ENCODE measurements at places on chromosomes 7 and 10.

- DNase-seq, result no peak
These were observed 183.7 kb downstream of the FGFR2 start for GRCh38 chr10:121414366-121415062.

- DNase-seq, result no peak
These were observed 8.8 kb downstream of the BLVRA start for GRCh38 chr7:43767311-43767710.

- peak; percentile 52 for DNase-seq
These were observed 103.9 kb upstream of the TNS3 start for GRCh38 chr7:47685712-47686376.

DNA sequence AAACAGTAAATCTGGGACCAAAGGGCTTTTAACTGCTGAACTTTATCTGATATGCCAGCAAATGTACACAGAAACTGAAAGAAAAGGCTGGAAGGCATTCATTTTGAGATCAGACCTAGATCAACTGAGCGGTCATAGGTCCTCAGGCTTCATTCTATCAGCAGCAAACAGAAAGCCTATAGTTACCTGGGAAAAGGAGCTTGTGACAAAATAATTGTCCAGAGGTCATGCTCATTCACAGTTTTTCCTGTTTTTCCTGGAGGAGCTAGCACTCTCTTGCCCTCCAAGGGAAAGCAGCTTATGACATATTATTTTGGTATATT is 320.2 kb downstream of the AHR start:
- no peak for DNase-seq

DNA sequence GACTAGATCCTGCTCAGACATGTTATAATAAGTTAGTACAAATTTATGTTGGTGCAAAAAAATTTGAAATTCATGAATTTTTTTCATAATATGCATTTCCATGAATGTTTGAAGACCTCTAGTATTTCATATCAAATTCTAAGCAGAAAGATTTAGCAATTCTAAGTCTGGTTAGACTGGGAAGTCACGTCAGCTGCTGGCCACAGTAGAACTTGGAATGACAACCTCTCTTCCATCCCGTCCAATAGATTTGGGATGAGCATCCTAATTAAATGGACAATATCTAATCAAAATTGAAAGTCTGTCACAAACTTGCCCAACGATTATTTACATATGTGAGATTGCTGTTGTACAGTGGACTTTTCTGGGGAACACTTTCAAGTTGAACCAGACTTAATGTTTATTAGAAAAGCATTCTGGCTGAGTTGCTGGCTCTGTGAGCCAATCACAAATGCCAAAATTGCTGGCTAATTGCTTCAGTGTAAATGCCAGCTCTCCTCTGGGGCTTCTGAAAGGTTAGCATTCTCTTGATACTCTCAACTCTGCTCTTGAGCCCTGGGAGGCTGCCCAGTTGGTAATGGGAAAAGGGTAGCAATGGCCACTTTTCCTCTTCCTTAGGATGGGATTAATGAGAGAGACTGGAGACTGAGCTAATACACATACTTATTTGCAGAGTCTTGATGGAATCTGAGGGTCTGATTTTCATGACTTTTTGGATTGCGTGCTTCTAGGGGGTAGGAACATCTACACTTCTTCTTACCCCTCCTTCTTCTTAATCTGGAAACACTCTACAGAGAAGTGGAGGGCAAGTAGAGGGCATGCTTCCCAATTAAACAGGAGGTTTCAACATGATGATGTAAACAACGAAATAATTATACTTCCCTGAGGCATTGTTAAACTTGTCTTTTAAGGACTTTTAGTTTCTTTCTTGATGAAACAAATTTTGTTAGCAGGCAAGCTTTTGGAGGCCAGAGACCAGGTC is 253.5 kb downstream of the BAMBI start:
- no peak for DNase-seq

- DNase-seq, result no peak
These were observed 582.4 kb upstream of the FOXK1 start for GRCh38 chr7:4099651-4100050.

GRCh38 chr7:134948736-134949135 is 37.6 kb upstream of the AGBL3 start:
- DNase-seq, result peak; percentile 27

DNA sequence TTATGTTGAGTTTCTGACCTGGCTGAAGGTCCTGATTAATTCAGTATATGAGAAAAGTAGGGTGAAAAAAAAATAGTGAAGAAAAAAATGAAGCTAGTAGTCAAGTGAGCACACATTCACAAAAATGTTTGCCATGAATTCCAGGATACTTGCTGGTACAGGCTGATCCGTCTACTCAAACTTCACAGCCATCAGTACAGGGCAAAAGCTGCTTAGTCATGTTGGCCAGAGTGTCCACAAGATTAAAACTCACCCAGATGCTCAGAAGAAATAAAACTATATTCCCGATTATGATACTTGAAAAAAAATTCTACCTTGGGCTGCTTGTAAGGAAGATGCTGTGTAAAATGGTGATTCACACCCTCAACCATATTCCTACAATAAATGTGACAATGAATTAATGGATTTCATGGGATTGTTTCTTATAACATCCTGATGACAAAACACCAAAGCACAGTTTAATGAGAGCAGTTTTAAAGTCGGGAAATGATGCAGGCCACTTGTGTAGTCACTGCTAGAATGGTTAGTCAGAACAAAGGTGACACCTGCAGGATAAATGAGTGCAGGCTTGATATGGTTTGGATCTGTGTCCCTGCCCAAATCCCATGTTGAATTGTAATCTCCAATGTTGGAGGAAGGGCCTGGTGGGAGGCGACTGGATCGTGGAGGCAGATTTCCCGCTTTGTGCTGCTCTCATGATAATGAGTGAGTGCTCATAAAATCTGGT is 49.2 kb upstream of the ANKRD1 start:
- peak; percentile 56 for DNase-seq

DNA sequence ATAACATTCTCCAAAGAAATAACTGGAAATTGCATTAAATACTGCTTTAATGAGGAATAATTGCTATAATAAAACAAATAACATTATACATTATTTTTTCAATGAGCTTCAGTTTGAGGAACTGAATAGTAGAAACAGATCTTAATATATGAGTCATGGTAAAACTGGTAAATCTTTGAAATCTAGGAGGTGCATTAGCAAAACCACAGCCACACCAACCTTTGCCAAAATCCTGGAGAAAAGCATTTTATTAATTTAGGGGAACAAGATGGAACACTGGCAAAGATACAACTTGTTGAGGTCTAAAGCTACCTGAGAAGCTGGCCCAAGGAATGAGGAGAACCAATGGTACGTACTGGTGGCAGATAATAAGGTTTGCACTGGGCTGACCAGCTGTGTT is 5.4 kb upstream of the ASL start:
- DNase-seq, result peak; percentile 32

GRCh38 chr10:75736889-75737579 is 305.6 kb downstream of the LRMDA start:
- no peak for DNase-seq

- DNase-seq, result no peak
These were observed at the start of gene HOXA13 for GRCh38 chr7:27199849-27200760. HOXA13 (minus strand) TSS chr7:27200091; CDS start chr7:27200077, 14 bp downstream.

DNA sequence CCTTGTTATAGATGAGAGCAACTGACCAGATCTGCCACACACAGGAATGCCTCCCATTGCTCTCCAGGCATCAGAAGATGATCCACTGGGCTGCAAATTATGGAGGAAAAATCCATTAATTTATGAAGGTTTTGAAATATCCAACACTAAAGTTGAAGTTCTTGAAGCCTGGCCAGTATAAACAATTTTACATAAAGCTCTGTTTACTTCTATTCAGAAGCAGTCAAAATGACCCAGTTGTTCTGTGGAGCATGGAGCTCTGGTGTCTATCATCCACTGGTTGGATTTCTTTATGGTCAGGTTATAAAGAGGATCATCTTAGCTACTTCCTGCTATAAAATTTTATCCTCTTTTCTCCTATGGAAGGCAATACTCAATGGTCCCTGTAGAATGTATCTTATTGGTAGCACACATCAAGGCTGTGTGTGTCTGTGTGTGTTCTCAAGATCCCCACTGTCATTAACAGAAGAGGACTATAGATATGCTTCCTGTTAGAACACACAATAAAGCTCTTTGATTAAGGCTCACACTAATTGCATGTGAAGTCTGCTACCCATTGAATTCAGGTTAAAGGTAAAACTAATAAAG is 747.4 kb downstream of the SUGCT start:
- DNase-seq, result no peak

DNA sequence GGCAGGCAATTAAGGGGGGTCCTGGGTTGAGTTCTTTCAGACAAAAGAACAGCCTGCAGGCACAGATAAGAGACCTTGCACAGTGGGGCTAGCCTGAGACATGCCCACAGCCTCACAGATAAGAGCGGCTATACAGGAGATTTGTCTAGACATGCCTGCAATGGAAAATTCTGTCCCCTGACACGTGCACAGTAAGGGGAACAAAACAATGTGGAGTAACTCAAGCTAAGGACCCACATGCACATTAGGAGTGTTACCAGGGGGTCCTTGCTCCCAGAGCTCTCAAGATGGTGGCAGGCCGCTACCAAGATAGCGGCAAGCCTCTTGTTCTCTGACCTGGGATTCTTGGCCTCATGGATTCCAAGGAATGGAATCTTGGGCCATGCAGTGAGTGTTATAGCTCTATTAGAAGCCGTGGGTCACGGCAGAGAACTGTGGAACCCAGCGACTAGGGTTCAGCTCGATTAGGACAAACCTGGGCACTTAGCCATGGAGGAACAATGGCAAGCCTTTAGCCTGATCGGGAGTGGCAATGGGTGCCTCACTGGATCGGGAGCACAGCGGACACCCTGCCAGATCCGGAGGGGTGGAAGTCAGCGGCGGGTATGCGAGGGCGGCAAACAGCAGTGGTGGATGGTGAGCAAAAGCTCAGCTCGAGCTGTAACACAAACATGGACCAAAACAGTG is 196.9 kb downstream of the CCSER2 start:
- DNase-seq, result no peak

GRCh38 chr7:110871856-110872255 is 219.1 kb upstream of the LRRN3 start:
- DNase-seq, result no peak

GRCh38 chr10:82888809-82889455 is 1013.9 kb downstream of the NRG3 start:
- DNase-seq, result no peak

DNA sequence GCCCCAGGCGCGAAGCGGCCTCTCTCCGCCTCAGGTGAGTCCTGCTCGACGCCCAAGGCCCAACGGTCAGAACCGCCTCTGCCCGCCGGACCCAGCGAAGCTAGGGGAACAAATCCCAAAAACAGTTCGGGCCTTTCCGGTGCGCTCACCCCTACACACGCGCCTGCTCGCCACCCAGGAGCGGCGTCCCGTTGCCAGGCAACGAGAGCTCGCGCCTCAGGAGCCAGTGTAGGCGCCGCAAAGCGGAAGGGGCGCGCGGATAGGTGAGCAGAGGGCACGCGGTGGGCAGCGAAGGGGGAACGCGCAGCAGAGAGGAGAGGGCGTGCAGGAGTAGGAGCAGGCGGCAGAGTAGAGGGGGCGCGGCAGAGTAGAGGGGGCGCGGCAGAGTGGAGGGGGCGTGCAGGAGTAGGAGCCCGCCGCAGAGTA is at the start of the genes DYDC1 and DYDC2:
Gene DYDC1 (minus strand): TSS at position 193 of the 426 bp plus-strand sequence. CDS start 4,154 bp downstream, outside the sequence.
Gene DYDC2 (plus strand): TSS at position 219 of the 426 bp plus-strand sequence. CDS start 5,663 bp downstream, outside the sequence.
- DNase-seq, result peak; percentile 10

GRCh38 chr10:77587416-77587790 is 50.2 kb downstream of the KCNMA1 start:
- no peak for DNase-seq

DNA sequence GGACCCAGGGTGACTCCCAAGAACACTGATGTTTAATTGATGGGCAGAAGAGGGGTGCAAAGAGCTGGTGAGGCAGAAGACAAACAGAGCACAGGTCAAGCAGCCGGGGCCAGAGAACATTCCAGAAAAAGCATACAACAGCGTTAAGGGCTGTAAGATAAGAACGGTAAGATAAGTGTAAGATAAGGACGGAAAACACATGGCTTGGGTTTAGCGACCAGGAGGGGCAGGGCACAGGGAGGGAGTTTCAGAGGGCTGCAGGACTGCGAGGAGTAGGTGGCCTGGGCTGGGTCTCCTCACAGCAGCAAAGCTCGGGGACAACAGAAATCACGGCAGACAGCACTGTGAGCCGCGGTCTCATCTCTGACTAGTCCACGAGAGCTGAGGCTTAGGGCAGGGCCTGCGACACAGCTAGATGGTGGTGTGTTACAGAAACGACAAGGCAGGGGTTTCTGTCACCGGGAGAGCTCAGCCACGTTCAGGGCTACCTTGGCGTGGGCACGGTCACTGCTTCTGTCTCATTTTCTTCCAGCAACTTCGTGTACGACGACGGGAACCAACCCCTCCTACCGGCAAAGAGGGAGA is 24.6 kb downstream of the BRI3 start:
- no peak for DNase-seq

DNA sequence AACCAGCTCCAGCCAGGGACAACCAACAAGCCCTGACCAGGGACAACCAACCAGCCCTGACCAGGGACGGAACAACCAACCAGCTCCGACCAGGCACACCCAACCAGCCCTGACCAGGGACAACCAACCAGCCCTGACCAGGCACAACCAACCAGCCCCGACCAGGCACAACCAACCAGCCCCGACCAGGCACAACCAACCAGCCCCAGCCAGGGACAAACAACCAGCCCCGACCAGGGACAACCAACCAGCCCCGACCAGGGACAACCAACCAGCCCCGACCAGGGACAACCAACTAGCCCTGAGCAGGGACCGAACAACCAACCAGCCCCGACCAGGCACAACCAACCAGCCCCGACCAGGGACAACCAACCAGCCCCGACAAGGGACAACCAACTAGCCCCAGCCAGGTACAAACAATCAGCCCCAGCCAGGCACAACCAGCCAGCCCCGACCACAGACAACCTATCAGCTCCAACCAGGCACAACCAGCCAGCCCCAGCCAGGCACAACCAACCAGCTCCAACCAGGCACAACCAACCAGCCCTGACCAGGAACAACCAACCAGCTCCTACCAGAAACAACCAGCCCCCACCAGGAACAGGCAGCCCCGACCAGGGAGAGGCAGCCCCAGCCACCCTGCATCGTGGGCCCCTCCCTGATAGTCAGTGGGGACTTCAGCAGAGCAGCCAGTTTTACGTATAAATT is 56.4 kb downstream of the PROSER2 start:
- no peak for DNase-seq

GRCh38 chr10:122290334-122290733 is 19.2 kb downstream of the BTBD16 start:
- DNase-seq, result no peak

- DNase-seq, result no peak
These were observed 20.4 kb upstream of the FAM20C start for GRCh38 chr7:171912-172515.

DNA sequence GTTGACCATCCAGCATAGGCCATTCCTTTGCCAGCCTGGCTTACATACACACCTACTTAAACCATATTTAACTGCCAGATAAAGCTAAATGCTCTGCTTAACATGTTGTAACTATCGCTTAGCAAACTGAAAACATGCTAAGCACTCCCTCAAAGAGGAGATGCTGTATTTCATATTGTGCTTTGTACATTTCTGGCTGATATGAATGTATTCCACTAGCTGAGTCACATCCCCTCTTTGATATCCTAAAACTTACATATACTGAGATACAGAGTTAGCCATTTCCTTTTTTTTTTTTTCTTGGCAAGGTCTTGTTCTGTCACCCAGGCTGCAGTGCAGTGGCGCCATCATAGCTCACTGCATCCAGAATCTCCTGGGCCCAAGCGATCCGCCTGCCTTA is 99.4 kb downstream of the TPST1 start:
- peak; percentile 24 for DNase-seq
